ENCODE measurements at places on chromosomes 7 and 10.

GRCh38 chr7:40884241-40884640 lies 749.4 kb downstream of the SUGCT start:
- no peak for DNase-seq

DNA sequence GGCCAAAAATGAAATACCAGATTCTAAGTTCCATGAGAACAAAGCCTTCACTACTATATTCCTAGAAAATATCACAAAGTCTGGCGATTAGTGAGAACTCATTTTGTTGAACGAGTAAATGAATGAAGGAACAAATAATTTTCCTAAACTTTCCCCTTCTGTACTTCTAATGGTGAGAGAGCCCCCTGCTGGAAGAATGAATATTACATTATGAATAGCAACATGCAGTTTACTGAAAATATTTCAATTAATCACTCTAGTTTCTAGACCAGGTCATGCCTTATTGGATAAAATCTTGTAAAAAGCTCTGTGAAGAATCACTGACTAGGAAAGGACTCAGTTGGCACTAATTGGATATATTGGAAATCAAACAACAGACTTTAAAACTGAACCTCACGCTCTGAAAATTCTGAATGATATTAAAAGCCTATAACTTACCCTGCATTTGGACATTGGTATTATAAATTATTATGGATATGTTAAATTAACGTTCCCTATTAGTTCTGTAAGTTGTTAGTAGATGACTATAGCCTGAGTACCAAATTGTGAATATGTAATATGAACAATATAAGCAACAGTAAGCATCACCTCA lies 32.4 kb upstream of the MTPN start:
- DNase-seq: peak; percentile 9

DNA sequence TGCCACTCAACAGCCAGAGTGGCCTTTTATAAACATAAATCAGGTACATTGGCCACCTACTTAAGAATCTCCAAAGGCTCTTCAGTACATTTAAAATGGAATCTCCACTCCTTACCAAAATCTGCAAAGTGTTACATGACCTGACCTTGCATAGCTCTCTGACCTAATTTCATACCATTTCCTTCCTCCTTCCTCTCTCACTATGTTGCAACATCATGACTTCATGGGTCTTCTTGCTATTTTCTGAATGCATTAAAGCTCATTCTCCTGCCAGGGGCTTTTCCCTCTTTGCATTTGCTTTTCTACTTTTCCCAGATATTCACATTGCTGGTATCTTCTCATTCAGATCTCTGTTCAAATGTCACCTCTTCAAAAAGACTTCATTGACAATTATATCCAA lies 22.1 kb upstream of the PPP1R17 start:
- no peak for DNase-seq

DNA sequence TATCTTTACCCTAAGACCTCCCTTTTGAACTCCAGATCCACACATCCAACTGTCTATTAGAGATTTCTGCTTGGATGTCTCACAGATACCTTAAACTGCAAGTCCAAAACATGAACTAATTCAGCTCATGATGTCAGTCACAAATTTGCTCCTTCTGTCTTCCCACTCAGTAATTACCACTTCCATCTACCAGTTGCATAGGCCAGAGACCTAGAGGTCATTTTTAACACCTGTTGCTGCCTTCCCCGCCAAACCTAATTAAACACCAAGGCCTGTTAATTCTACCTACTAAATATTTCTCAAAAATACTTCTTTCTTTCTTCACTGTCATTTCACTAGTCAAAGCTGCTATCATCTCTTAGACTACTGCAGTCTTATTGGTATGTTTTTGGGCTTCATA lies 8.2 kb downstream of the SLK start:
- no peak for DNase-seq

DNA sequence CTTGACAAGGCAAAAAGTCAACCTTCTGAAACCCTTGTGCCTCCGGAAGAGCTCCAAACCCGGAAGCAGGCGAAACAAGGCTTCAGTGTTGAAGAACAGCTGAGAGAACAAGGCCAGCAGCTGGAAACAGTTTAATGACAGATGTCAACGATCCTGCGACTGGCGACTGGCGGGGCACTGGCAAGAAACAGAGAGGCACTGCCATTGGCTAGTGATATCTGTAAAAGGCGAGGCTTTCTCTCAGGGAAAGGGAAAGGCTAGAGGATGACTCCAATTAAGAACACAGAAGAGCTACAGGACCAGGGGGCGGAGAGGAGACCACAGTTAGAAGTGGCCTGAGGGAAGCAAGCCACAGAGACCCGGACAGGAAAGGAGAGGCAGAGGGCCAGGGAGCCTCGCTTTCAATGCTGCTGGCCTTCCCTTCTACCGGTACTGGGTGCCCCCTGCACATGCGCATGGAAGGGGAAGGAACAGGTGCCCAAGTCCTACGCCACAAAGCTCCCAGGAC lies 19.4 kb downstream of the ITGB1 start:
- DNase-seq: no peak

DNA sequence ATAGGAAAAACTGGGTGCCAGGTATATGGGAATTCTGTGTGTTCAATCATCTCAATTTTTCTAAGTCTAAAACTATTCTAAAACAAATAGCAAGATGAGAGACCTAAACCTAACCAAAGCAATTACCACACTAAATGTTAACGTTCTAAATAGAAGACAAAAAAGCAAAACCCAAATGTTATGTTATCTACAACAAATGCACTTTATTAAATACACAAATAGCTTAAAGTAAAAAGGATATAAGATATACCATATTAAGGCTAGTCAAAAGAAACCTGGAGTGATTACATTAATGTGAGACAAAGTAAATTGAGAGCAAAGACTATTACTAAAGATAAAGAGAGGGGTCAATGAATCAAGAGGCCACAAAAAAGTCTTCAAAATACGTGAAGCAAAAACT lies 81.4 kb downstream of the LARP4B start:
- DNase-seq: no peak

- DNase-seq: no peak
Measured at GRCh38 chr10:77648472-77648871, 10.9 kb upstream of the KCNMA1 start.

- DNase-seq: no peak
Measured at GRCh38 chr10:24694086-24694485, 29.6 kb downstream of the ARHGAP21 start.

- no peak for DNase-seq
Measured at GRCh38 chr10:79926037-79926436, 22.9 kb downstream of the SFTPD start.

GRCh38 chr10:58734664-58735063 lies 222.0 kb downstream of the BICC1 start:
- DNase-seq: no peak

DNA sequence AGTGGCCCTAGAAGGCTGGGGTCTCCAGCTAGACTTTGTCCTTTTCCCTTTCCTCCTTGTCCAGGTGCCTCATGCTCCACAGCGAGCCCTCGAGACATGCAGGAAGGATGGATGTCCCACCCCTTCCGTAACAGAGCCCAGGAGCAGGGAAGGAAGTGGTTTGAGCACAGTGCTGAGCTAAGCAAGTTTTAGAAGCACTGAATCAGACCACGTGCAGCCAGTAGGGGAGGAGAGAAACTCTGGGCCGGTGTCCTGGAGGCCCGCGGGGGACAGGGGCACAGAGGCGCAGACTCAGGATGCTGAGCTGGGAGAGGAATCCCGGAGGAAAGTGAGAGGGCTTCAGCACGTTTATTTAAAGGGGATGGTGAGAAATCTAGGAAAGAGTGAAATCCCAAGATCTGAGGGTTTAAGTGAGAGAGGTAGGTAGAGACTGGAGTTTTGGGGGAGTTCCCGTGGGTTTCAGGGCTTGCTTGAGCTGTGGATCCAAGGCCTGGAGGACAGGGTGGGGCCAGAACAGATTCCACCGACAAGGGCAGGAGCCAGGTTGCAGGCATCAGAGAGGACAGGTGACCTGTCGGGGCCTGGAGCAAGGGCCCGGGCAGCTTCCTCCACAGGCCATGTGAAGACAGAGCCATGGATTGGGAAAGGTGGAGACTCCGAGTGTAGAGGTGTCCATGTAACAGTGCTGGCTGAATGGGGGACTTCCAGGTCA lies 4.4 kb upstream of the IRF5 start:
- no peak for DNase-seq

GRCh38 chr7:24939416-24939815 lies 40.6 kb downstream of the OSBPL3 start:
- no peak for DNase-seq

DNA sequence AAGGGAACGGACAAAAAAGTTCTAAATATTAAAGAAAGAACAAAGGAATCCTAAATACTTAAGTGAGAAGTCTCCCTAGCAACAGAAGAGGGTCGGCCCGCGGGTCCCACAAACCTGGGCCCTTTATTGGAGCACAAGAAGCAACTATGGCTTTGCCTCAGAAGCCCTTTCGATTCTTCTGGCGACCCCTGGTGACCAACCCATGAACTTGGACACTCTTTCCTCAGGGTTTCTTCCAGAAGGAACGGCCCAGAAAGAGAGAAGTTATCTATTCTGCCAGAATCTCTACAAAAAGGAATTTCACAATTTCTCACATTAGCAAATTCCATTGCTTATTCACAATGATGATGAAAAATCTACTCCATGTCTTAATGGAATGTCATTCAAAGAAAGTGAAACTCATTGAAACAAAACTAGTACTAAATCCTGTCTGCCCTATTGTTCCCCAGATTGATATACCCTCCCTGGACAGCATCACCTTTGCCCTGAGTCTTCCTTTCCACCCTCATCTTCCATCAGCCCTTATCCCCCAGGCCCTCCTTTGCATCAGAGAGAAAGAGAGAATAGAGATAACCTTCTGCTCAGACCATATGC lies 43.7 kb downstream of the CPVL start:
- DNase-seq: no peak

DNA sequence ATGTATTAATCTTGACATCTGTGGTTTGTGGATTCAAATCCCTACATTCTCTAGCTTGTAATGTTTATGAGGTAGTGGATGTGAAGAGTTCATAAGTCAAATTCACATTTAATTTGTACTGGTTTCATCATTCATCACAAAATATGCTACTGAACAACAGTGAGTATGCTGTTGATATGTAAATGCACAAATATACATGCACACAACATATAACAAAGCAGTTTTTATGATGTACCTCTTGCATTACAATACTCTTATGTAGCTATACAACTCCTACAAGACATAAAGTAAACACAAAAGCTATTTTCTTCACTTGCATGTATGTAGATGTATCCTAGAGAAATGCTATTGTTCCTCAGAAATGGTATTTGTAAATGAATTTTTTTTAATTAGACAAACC lies 111.0 kb upstream of the ANTXRL start:
- DNase-seq: no peak

DNA sequence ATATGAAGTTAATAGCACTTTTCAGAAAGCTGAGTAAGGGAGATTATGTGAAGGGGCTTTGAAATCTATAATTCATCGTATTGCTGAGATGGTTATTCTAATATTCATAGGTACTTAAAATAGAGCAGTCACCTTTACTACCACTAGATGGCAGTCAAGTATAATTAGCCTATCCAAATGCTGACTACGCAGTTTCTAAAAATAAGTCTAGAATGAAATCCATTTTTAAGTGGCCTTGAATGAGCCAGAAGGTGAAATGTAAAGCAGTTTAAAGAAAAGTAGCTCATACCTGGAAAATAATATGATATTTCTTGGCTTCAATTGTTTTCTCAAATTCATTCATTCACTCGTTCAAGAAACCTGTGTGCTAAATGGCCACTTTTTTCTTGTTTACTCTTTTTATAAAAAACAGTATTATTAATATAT lies 1277.1 kb downstream of the GATA3 start:
- peak; percentile 55 for DNase-seq

DNA sequence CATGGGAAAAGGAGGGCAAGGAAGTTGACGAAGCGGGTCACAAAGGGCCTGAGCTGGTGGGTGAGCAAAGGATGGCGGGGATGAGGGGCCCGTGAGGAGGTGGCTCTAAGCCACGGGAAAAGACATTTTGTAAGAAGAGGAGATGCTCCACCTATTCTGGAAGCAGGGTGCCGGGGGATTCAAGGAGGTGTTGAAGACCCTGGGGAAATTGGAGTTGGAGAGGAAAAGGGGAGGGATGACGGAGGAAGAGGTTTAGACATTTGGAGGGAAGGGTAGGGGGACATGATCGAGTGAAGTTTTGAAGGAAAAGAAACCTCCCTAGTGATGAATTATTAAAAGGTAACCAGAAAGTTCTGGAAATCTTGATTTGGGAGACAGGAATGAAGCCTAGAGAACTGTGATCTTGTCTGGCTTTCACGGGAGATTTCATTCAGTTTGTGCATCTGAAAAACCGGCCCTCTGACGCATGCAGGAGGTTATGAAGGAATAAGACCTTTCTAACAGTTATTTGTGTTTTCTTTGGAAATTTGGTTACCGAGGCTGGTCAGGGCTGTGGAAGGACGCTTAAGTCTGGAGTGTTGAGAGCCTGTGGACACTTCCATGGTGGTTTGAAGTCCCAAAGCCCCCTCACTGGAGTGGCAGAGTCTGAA lies 1.4 kb downstream of the SMO start:
- DNase-seq: no peak

All from forelimb muscle (tissue), 1 donor.